CD4-positive, alpha-beta T cell (primary cell): ENCODE measurements at places on chromosomes 1 and 21.

GRCh38 chr1:17616731-17617279 lies 77.3 kb downstream of the ARHGEF10L start:
- DNase-seq = no peak

DNA sequence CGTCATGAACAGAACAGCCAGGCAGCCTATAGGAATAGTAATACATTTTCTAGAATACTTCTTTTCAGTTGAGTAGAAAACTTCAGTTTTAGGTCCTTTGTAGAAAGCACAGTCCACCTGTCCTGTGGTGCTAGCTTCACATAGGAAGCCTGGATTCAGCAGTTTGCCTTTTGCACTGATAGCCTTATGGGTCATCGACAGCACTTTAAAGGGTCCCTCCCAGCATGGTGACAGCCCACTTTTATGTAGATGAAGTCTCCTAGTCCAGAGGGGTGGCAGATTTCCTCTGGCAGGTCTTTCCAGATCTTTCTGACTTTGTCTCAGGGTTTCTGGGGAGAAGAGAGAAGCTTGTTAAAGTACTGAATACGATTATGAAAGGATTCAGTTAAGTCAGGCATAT lies 161.4 kb upstream of the TNR start:
- no peak for DNase-seq

- no peak for DNase-seq
Observed at GRCh38 chr1:156157506-156157905, 4.1 kb downstream of the SEMA4A start.

- no peak for DNase-seq
Observed at GRCh38 chr1:212067787-212068186, 32.2 kb downstream of the DTL start.

DNA sequence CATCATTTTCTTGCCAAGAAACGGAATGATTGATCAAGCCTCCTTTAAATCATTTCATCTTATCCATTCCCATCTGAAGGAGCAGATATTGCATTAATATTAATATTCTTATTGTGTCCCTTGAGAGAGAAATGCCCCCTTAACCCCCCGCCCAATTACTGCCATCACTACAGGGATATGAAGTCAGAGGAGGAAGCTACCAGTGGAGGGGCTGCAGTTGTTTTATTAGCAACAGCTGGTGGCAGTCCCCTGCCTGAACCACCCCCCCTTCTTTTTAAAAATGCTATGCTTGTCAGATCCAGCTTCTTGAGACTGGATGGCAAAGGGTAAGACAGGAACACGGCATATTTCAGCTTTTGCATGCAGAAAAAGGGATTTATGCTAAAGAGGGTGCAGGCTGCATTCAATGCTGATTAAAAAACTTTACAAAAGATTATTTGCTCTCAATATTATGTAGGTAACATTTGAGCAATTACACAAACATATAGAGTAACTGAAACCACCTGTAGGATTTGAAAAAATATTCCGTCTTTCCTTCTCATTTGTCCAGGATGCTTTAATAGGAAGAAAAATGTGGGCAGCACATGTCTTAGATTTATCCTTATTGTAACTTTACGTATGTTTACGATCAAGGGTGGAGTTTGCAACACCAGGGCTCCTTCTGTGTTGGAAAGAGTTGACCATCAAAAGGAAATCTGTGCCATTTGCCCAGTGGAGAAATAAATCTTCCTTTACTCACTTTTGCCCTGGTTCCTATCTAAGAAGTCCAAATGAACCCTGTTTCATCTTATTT lies 77.7 kb downstream of the ZBTB18 start:
- no peak for DNase-seq

- DNase-seq = no peak
Observed at GRCh38 chr1:231139125-231139649, 22.7 kb upstream of the TRIM67 start.

DNA sequence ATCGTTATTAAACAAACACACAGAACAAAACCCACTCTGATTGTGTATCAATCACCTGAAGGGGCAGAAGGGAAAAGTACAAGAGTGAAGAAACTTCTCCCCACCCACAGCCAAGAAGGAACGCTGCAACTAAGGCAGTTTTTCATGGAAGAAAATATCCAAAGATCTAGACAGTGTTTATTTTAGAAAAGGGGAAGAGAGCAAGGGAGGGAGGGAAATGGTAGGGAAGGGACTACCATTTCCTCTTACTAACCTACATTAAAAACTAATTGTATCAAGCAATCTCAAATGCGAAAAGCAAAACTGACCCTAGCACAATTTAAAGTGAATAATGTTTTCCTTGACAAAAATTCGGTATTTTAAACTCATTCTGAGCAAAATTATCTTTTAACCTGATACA lies 3.5 kb downstream of the NRIP1 start:
- no peak for DNase-seq

DNA sequence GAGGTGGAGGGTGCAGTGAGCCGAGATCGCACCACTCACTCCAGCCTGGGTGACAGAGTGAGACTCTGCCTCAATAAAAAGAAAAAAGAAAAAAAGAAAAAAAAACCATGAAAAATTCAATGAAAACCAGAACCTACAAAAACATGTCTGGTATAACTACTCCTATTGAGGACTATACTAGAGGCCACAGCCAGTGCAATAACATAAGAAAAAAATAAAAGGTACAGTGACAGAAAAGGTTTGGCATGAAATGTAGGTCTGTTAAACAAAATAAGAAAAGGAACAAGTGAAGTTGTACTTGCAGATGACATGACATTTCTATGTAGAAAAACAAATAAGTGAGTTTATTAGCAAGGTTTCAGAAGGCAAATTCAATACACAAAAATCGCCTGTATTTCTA lies 8.2 kb downstream of the NADK start:
- no peak for DNase-seq

DNA sequence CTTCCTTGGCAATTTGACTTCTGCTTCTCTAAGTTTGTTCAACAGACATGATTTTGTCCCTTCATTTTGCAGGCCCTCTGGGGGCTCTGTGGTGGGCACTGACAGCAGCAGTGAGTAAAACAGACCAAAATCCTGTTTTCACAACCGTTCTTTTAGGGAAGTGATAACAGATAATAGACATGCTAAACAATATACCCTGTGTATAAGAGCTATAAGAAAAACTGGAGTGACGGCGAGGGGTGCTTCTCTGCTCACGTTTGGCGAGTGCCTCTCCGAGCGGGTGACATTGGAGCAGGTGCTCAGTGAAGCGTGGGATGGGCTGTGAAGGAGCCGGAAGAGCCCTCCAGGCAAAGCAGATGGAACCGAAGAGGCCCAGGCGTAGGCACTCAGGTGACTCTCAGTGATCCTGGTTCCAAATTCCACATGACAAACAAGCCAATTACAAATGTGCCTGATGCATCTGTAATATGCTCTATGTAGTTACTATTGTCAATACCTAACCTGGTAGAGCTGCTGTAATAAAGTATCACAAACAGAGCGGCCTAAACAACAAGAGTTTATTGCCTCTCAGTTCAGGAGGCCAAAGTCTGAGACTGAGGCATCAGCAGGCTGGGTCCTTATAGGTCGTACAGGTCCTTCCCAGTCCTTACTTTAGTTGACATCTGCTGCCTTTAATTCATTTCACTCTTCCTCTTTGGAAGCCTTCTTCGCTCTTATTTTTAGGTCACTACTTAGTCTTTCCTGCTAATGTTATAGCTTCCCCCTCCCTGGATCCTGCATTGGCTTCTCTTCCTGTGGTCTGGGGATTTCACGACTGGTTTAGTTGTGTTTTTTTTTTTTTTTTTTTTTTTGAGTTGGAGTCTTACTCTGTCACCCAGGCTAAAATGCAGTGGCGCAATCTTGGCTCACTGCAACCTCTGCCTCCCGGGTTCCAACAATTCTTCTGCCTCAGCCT lies 20.1 kb downstream of the OR2B11 start:
- DNase-seq = no peak

DNA sequence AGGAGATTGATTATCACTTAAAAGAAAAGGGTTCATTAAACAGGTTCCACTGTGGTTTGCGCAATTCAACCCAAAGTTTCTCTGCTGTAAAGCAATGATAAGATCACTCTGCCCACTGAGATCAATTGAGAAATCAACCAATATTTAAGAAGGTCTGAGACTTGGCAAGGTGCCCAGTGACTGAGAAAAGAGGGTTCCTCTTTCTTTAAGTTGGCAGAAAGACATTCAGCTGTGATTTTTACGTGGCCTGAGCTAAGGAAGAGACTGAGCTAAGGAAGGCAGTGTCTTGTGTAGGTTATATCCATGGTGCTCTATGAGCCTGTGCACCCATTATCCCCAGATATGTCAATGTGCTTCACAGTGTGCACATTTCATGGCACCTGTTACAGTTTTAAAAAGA lies 344.1 kb downstream of the DISC1 start:
- DNase-seq = no peak

- DNase-seq = no peak
Observed at GRCh38 chr1:41122851-41123518, 101.5 kb upstream of the SLFNL1 start.

DNA sequence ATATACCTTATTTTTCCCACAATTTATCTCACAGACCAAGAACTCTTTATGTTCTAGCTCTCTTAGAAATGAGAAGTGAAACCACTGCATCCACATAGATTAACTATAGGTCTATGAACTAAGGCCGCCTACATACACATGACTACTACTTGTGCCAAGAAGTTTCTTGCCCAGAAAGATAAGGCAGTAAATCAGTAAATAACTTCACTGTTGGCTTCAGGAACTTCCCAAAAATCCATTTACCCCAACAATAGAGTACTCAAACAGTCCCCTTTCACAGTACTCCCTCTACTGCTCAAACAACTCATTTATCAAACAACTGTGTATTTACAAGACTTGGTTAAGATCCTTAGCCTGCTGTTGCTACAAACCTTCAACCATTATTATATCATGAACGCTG lies 96.5 kb downstream of the NME7 start:
- DNase-seq = no peak

DNA sequence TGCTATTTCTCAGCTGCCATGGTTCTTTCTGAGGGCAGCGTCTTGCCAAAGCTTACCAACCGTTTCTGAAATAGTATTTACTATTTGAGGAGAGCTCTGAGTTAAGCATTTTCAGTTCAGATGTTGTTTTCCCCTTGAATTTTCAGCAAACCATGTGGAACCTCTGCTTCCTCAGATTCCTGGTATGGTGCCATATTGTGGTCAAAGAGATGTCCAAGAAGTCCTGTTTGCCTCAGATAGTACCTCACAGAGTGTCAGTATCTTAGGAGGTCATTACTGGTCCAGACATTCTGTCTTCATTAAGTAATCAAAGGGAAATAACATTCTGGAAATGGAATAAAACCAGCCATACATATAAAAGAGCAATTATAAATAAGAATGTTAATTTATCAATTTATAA lies 36.6 kb downstream of the VANGL2 start:
- no peak for DNase-seq

DNA sequence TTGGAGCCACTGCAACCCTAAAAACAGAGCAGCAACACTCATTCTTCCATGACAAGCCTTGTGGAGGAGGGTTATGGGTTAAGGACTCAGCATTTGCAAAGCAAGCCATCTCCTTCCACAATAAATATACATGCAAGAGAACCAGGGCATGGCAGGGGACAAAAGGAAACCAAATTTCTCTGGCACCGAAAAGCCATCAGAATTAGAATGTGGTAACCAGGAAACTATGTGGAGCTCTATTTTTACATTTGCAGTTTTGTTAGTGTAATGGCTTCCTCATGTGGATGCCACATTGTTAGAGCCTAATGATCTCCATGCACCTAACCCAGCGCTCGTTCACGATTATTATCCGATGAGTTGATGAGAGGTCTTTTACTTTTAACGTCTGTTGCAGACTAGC lies 91.7 kb downstream of the NAV1 start:
- DNase-seq = no peak

- no peak for DNase-seq
Observed at GRCh38 chr1:86703696-86704457, 499 bp upstream of the SH3GLB1 start.

DNA sequence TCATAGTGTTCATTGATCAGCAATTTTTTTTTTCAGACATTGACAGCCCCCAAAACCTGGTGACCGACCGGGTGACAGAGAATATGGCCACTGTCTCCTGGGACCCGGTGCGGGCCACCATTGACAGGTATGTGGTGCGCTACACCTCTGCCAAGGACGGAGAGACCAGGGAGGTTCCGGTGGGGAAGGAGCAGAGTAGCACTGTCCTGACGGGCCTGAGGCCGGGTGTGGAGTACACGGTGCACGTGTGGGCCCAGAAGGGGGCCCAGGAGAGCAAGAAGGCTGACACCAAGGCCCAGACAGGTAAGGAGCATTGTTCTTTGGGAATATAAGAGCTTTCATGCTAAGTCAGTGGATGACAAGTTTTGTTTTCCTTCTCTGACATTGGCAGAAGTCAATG lies 49.3 kb downstream of the TNN start:
- DNase-seq = no peak

DNA sequence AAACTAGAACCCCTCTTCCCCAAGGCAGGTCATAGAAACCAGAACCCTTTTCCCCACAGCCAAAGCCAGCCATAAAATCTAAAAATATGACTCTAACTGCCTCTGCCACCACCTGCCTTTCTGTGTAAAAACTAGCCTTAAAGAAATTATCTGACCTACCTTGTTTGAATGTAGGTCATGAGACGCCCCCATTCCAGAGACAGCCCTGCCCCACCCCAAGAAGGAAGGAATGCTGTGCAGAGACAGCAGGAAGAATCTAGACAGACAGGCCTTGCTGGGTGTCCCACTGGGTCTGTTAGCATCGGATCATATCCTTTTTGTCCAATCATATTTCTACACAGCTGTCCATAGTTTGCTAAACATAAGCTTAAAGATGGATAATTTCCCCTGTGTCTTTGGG lies 128.4 kb upstream of the RAB4A start:
- DNase-seq = no peak

DNA sequence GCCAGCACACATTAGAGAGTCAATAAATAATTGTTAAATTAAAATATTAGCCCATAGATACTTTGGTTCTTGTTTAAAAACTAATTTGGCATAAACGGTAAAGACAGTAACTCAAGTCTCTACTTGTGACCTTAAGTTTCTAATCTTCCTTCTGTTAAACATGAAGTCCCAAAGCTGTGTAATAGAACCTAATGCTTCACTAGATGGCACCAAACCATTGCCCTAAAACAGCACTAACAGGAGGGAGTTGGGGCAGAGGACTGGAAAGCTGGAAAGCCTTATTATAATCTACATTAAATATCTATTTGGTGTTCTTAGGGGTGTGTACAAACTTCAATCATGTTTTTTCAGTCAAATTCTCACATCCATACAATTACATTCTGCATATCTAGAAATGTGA lies 176.7 kb downstream of the OLFM3 start:
- DNase-seq = no peak

DNA sequence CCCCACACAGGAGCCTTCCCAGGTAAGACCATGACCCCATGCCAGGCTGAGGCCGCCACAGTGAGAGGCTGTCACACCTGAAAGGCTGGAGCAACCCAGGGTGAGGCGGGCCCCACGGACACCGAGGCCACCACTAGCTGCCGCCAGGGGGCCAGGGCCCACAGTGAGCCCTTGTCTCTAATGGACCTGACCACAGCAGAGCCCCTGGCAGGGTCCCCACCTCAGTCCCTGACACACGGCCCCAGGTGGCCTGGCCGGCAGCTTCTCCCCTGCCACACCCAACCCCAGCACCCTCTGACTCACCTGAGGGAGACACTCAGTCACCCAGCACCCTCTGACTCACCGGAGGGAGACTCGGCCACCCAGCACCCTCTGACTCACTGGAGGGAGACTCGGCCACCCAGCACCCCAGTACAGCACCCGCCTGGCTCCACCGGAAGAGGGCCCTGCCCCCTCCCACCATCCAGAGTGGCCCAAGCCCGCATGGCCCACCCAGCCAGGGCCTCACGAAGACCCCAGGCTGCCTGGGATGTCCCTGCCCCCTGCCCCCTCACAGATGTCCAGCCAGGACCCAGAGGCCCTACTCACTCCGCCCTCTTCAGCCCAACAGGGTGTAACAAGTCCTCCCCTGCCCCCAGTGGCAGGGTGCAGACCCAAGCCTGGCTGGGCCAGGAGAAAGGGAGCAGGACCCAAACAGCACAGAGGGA lies 4.4 kb downstream of the DVL1 start:
- no peak for DNase-seq
